ENCODE measurements at places on chromosomes 13 and 19.

GRCh38 chr13:105432438-105432837, 1103.0 kb downstream of the EFNB2 start:
- DNase-seq, result no peak

- no peak for DNase-seq
These were observed 16.2 kb downstream of the UNC13A start for GRCh38 chr19:17671906-17672305.

- DNase-seq, result peak; percentile 28
These were observed 4.2 kb upstream of the IZUMO2 start for GRCh38 chr19:50167314-50167721.

- peak; percentile 87 for DNase-seq
These were observed 88.3 kb upstream of the TEX29 start for GRCh38 chr13:111232191-111232590.

GRCh38 chr19:40799558-40800338, 757 bp downstream of the EGLN2 start:
- no peak for DNase-seq

DNA sequence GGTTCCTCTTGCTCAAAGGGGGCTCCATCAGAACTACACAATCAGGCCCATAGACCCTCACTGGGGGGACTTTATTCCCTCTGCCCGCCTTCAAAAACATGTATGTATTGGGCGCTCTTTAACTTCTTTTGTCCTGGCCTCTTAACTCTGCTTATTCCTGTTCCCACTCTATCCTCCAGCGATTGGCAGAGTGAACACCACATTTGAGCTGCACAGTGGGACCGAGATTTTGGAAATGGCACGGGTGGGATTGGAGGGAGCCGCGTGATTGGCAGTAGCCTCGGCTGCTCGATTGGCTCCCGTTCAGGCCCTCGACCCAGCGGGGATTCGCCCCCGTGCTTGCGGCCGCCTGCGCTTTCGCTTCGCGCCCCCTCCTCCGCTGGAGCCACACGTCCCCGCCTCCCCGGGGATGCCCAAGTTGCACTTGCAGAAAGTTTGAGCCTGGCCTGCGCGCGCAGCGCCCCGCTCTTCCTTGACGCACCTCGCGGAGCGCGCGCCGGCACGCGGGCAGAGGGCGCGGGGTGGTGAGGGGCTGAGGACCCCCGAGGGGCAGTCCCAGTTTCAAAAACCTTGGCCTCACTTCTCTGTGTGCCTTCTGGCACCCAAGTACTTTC, at the start of gene ZIC5:
ZIC5 (minus strand) TSS at position 192 of the 614 bp plus-strand sequence; CDS start at position 28, 164 bp downstream.
- no peak for DNase-seq

DNA sequence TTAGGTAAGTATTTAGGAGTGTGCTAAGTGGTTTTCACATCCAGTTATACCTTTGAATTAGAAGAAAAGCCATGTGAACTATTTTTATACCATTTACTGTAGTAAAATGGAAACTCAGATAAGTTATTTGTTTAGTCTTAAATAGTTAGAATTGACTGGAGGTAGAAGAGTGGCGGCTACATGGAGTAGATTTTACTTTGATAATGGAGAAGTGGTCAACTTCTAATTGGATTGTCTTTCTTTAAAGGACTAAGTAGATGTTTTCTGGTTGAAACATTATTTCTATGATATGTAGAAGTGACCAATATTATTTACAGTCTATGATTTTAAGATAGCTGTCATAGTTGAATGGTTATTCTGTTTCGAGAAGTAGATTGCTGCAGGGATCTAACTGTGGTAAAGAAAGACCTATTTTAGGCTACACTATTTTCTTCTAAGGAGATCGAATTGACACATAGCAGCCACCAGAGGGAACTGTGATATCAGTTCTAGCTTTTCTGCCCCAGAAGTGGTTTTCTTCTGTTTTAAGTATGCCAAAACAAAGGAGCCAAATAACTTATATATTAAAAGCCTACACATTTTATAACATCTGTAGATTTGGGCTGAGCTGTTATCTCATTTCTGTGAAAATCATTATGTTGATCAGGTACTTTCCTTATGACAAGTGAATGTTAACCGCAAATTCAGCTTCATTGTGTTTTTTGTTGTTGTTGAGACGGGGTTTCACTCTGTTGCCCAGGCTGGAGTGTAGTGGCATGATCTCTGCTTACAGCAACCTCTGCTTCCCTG, 26.1 kb downstream of the ZMYM2 start:
- no peak for DNase-seq

DNA sequence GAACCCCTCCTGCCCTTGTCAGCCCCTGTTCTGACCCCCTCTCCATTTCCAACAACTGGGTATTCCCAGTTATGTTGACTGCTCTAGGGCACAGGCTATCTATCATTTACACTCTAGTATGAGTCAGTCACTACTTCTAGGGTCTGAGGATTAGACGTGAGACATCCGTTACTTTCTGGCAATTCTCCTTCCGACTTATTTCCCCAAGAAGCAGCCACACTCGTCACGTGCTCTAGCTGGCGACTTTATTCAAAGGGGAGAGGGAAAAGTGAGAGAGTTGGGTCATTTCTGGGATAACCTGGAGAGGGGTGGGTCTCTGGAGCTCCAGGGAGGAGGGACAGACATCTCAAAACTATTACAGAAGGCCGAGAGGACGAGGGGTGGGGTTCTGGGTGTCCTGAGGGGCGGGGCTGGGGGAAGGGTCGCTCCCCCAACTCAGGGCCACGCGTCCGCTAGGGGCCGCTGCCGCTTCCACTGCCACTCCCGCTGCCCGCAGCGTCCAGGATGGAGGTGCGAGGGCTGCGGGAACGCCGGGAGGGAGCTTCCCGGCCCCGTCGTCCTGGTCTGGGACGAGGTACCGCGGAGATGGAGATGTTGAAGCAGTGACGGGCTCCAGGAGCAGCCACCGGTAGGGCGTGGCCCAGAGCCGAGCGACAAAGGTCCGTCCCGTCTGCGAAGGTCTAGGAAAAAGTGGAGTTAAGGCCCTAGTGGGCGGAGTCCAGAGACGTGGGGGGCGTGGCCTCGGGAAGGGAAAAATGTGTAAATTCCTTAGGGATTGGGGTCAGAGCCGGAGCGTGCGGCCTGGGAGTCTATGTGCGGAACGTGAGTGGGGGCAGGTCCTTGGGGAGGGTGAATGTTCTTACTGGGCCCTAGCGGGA, 8.9 kb downstream of the RTBDN start:
- DNase-seq, result no peak

- DNase-seq, result no peak
These were observed 9.6 kb downstream of the CAPN12 start for GRCh38 chr19:38734426-38735256.

GRCh38 chr13:63516124-63516523, 2100.5 kb upstream of the PCDH20 start:
- DNase-seq, result no peak

DNA sequence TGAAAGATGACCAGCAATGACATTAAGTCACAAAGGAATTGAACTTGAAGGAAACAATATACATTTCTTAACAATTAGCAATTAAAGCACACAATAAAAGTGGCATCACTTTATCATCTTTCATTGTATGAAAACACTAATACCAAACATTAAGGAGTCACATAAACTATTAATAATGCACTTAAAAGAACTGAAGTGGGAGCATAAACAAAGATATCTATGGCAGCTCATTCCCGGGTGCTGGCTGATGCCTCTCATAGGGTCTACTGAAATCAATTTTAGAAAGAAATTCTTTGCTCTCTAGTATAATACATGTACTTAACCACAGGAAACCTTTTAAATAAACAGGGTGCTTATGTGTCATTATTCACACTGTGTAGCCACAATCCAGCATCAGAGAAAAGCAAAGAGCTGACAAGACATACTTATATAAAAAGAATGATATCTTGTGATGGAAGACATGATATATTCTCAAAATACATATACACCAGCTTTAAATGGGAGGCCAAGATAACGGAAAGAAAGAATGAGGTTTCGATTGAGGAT, 1207.8 kb downstream of the EFNB2 start:
- peak; percentile 56 for DNase-seq

DNA sequence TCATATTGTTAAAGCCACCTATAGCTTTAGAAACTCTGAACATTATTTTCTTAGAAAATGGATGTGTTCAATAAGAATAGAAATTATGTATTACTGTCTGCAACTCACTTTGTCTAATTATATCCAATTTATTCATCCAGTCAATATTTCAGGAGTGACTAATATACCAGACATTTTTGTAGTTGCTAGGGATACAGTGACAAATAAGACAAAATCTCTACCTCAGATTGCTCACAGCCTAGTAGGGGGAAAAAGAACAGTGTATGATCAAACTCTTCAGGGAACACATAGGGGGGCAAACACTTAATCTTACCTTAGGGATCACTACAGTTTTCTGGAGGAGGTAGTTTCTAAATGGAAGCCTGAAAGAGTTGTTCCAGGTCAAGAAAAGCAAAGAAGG, 8.6 kb downstream of the BRCA2 start:
- no peak for DNase-seq

- no peak for DNase-seq
These were observed 12.9 kb upstream of the IGSF23 start for GRCh38 chr19:44600466-44600865.

DNA sequence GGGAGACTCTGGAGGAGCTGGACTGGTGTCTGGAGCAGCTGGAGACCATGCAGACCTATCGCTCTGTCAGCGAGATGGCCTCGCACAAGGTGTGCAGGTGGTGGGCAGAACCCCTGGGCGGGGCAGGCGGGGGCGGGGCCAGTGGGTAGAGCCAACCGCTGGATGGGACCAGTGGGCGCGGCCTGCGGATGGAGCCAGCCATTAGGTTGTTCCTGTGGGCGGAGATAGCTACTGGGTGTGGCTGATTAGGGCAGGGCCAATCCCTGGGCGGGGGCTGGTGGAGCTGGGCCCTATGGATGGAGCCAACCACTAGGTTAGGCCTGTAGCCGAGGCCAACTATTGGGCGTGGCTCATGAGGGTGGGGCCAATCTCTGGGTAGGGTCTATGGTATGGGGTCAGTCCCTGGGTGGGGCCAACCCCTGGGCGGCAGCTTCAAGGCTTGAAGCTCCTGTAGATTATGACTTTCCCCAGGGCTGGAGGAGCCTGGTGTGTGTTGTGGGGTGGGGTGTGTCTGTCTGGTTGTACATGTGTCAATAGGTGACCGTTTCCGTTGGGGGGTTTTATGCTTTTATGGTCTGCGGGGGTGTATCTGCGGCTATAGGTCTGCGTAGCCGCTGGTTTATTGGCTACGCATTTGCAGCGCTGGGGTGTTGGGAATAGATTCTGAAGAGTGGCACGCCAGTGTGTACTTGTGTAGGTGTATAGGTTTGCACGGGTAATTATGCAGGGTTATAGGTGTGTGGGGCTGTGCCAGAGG, 30.7 kb downstream of the PDE4A start:
- DNase-seq, result no peak

- DNase-seq, result no peak
These were observed 763 bp downstream of the ZNF180 start for GRCh38 chr19:44499559-44499958.

DNA sequence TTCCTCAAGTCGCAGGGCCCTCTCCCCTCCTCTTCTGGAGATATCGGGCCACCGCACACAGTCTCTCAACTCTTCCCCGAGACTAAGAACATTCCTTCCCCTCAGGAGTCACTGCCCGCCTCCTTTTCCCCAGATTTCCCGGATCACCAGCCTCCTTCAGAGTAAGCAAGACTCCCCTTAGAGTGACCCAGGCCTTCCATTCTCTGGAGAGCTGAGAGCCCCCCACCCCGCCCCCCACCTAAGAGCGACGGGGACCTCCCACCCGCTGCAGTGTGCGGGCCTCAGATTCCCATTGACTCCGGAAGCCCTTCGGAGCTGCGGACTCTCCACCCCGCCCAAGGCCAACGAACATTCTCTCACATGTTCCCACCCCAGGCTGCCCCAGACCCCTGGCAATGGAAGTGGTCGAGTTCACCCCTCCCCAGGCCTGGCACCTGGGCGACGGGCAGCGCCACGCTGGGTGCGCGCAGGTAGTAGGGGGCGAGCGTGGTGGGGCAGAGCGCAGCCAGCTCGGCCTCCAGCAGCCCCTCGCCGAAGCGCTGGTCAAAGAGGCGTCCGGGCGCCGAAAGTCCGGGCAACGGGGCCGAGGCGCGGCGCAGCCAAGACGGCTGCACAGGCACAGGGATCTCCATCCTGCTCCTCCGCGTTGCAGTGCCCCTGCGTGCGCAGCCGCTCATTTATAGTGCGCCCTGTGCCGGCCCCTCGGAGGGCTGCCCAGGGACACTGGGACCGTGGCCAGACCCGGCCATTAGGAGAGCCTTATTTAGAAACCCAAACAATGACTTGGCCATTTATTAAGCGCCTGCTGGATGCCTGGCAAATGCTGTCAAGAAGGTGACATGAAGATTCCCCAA, at the start of gene HSPB6:
HSPB6 (minus strand) TSS at position 653 of the 854 bp plus-strand sequence; CDS start at position 632, 21 bp downstream.
- DNase-seq, result no peak

DNA sequence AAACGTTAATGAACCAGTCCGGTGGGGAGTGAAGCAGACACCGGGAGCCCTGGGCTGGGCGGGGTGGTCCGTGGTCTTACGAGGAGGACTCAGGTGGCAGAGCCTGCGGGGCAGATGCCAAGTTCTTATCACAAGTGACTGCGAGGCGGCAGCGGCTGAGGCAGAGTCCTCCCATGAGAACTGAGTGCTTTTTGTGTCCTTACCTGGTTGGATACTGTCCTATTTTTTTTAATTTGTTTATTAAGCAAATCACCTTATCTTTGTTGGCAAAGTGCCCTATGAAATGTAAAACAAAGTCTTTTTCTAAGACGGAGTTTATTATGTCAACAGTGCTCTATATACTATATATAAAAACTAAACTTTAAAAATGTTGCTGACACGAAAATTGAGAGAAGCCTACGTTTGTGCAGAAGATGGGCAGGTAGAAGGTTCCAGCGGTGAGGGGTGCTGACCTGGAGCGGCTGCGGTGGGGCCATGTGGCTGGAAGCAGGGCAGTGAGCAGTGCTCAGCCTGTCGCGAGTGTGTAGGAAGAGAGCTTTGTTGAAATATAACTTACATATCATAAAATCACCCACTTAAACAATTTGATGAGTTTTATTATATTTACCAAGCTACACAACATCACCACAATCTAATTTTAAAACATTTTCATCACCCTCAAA, 82.2 kb downstream of the ATP11A start:
- DNase-seq, result peak; percentile 22

DNA sequence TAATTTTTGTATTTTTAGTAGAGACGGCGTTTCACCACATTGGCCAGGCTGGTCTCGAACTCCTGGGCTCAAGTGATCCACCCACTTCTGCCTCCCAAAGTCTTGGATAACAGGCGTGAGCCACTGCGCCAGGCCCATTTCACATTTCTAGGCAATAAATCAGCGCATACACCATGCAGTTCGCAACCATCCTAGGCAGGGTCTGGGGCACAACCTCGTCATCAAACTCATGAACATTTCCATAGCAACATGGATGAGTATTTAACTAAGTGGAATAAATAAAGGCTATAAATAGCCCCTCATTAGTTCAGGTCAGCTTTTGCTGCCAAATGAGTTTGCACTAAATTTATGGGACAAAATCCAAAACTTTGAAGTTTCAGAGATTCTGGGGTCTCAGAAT, 8.2 kb downstream of the MEIS3 start:
- DNase-seq, result no peak
